ENCODE measurements at places on chromosomes 7 and 10.
A peak's percentile ranks its signal among the peaks of the same experiment; 100 is the strongest.

- no peak overlapping the region for H3K4me3 ChIP-seq
- peaks cover 10% of the 10 kb centered on the region for H3K4me1 ChIP-seq
- no peaks in the 10 kb centered on the region for H3K27me3 ChIP-seq
- peaks cover 12% of the 10 kb centered on the region for H3K36me3 ChIP-seq
- H3K27ac ChIP-seq: no peak overlapping the region
Measured at GRCh38 chr7:155665957-155666287, 21.5 kb downstream of the RBM33 start.

- no peaks in the 10 kb centered on the region for H3K4me1 ChIP-seq
- DNase-seq: no peak
- no peaks in the 10 kb centered on the region for H3K27me3 ChIP-seq
- no peaks in the 10 kb centered on the region for H3K36me3 ChIP-seq
- no peak overlapping the region for H3K27ac ChIP-seq
Measured at GRCh38 chr7:87129848-87130247, 22.4 kb upstream of the DMTF1 start.

GRCh38 chr7:50068850-50069551, 24.0 kb downstream of the ZPBP start:
- peak overlapping the region; percentile 28 for H3K27ac ChIP-seq
- peak overlapping the region; percentile 61 for H3K4me3 ChIP-seq
- no peaks in the 10 kb centered on the region for H3K27me3 ChIP-seq
- H3K36me3 ChIP-seq: no peaks in the 10 kb centered on the region
- peaks cover 10% of the 10 kb centered on the region for H3K4me1 ChIP-seq
- DNase-seq: no peak

- H3K27me3 ChIP-seq: no peaks in the 10 kb centered on the region
- no peak for DNase-seq
- no peak overlapping the region for H3K27ac ChIP-seq
- no peak overlapping the region for H3K4me3 ChIP-seq
- no peaks in the 10 kb centered on the region for H3K4me1 ChIP-seq
Measured at GRCh38 chr7:75981453-75982305, 12.7 kb downstream of the TMEM120A start.

DNA sequence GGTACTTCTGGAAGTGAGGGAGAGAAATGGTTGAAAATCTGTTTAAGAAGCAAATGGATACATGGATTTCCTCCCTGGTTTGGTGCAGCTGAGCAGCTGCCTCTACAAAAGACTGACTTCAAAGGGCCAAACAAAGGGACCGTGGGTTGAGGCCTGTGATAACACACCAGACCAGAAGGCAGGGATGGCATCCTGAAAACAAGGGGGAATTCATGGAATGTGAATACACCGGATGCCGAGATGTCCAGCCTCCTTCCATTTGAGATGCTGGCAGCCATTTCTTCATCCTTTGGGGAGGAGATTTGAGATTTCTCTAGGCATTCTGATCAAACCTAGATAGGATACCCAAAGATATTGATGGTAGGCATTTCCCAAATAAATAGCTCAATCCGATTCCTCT, 36.9 kb downstream of the TAF3 start:
- no peaks in the 10 kb centered on the region for H3K4me1 ChIP-seq
- H3K27me3 ChIP-seq: no peaks in the 10 kb centered on the region
- no peak for DNase-seq
- no peaks in the 10 kb centered on the region for H3K36me3 ChIP-seq

GRCh38 chr10:95125582-95125981, 56.3 kb upstream of the CYP2C8 start:
- no peaks in the 10 kb centered on the region for H3K4me1 ChIP-seq
- no peak for DNase-seq
- no peaks in the 10 kb centered on the region for H3K36me3 ChIP-seq
- H3K27ac ChIP-seq: no peak overlapping the region

- H3K27me3 ChIP-seq: no peaks in the 10 kb centered on the region
- peaks cover 7% of the 10 kb centered on the region for H3K4me1 ChIP-seq
- peaks cover 19% of the 10 kb centered on the region for H3K36me3 ChIP-seq
- H3K27ac ChIP-seq: no peak overlapping the region
- H3K4me3 ChIP-seq: no peak overlapping the region
- DNase-seq: no peak
Measured at GRCh38 chr10:119129721-119130120, 25.8 kb downstream of the DENND10 start.

DNA sequence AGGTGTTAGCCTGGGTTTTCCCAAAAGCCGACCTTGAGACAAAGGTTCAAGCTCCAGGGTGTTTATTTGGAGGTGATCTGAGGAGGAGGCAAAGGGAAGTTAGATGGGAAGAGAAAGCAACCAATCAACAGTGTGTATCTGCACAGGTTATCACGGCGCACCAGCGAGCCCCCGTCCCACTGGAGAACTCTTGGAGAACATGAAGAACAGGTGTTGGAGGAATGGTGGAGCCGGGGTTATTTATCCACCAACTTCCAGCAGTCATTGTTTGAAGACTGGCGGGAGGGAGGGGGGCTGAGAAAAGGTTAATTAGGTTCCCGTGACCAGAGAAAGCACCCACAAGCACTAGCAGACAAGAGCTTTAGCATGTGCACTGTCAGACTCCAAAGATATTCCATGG, 282.5 kb upstream of the FOXK1 start:
- H3K36me3 ChIP-seq: no peaks in the 10 kb centered on the region
- H3K4me1 ChIP-seq: no peaks in the 10 kb centered on the region
- no peaks in the 10 kb centered on the region for H3K27me3 ChIP-seq
- H3K4me3 ChIP-seq: no peak overlapping the region

GRCh38 chr10:16867556-16867955, 50.3 kb upstream of the RSU1 start:
- H3K27me3 ChIP-seq: no peaks in the 10 kb centered on the region
- no peak overlapping the region for H3K27ac ChIP-seq
- no peaks in the 10 kb centered on the region for H3K36me3 ChIP-seq

All from effector memory CD4-positive, alpha-beta T cell (primary cell).